ENCODE measurements at places on chromosomes 3 and 15.
A peak's percentile ranks its signal among the peaks of the same experiment; 100 is the strongest.

- DNase-seq: no peak
These were observed 76.8 kb downstream of the SMAD3 start for GRCh38 chr15:67142092-67142766.

DNA sequence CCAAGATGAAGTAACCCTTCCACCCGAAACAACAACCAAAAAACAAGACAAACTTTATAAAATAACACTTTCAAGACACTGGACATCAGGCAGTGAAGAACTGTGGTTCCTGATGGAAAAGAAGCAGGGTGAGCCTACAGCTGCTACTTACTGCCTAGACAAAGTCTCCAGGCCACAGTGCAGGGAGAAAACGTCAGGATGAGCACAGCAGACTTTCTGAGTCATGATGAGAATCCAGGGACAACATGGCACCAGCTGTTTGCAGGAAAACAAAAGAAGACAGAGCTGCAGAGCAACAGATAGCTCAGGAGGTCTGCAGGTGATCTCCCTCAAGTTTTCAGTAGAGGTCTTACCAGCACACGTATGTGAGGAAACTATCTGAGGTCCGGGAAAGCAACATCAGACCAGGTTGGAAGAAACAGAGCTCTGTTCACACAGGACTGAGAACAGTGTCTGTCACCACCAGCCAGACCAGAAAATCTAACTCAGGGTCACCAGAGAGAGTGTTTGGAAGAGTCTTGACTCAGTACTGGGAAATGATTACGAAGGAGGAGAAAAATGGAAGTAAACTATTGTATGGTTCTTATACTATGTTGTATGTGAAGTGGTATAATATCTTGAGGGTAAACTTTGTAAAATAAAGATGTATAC lies 108.9 kb downstream of the ANO10 start:
- DNase-seq: peak; percentile 12

DNA sequence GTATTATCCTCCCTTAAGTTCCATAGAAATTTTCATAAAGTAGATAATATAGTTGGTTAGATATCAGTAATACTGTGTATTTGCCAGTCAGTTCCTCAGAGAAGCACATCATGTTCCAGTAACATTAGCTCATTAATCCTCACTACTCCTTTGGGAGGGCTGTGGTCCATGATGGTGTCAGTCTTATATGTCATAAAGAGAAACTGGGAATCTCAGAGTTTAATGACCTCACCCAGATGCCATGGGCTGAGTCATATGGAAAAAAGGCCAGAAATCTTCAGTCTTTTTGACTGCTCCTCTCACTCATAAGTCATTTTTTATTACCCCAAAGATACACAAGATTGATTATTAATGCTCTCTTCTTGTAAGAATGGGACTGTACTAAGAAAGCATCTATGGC lies 188.6 kb downstream of the CHL1 start:
- DNase-seq: peak; percentile 1

DNA sequence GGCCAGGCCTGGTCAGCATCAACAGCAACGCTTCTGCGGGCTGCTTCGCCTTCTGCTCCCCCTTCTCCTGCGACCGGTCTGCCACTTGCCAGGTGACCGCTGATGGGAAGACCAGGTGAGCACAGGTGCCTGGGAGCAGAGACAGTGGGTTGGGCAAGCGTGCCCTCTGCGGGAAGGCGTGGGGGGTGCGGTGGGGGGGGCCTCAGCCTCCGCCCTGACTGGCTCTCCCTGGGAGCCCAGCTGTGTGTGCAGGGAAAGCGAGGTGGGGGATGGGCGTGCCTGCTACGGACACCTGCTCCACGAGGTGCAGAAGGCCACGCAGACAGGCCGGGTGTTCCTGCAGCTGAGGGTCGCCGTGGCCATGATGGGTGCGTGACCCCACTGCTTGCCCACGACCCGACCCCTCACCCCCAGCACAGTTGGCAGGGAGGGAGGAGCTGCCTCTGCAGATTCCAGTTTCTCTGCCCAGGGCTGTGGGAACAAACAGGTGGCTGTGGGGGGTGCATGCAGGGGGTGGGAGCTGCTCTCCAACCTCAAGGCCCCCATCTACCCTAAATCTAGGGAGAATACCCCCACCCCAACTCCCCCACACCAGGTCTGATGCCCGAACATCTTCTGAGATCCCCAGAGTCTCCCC lies 8.8 kb downstream of the STAB1 start:
- DNase-seq: no peak

GRCh38 chr15:46174122-46174521 lies 539.3 kb downstream of the SQOR start:
- DNase-seq: no peak

GRCh38 chr3:114307222-114307830 lies 13.5 kb downstream of the TIGIT start:
- no peak for DNase-seq

- no peak for DNase-seq
These were observed 454 bp downstream of the C15orf62 start for GRCh38 chr15:40770147-40770721.

- peak; percentile 7 for DNase-seq
These were observed 137.9 kb downstream of the SSR3 start for GRCh38 chr3:156416846-156417558.

DNA sequence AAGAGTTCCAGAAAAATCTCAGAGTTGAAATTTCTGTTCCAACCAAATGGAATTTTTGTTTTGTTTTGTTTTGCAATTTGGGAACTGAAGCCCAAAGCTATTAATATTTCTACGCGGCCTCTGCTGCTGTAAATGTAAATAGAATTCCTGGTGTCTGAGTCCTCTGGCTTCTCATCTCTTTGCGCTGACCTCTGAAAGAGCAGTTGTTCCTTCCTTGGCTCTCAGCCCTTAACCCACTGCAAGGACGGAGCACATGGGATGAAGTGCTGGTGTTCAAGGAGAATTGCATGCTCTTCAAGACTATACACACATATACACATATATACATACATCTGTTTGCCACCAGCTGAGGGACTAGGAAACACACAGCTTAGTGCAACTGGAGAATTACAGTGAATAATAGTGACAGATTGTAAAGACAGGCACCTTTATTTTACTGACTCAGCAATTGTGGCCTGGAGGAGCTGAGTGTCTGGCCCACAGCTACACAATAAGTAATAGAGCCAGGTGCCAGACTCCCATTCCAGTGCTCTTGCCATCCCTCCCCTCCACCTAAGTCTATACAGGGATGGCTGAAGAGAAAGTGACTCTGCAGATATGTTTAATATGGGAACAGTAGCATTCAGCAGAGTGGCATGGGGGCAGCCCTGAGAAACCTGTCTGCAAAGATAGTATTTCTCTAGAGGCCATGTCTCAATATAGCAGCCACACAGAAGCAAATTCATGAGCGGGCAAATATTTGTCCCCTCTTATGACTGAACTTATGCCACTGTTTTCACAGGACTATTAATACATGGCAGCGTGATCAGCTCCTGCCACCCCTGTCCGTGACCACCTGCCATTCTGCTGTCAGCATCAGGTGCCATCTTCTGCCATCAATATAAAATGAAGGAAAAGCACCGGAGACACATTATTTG lies 42.3 kb downstream of the NEK10 start:
- peak; percentile 88 for DNase-seq

DNA sequence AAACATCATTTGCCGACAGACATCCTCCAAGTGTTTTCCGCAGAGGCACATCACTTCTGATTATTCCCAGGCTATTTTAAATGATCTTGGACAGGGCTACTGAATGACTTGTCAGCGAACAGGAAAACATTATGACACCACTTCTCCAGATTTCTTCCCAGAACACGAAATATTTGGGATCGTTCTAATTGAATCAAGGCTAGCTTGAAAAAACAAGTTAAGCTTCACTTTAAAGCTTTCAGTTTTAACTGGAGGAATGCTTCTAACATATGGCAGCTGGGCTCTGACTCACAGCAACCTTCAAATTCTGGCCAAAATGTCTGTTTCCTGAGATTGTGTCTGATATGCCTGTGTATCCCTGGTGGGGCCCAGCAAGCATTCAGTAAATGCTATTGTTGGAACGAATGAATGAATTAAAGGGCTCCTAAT lies 127.0 kb upstream of the ICE2 start:
- no peak for DNase-seq

- no peak for DNase-seq
These were observed 20.7 kb upstream of the ERC2 start for GRCh38 chr3:56488812-56489600.

- DNase-seq: no peak
These were observed 94.6 kb downstream of the ITPR1 start for GRCh38 chr3:4587838-4588105.

GRCh38 chr3:135452881-135453280 lies 512.6 kb upstream of the PPP2R3A start:
- no peak for DNase-seq

DNA sequence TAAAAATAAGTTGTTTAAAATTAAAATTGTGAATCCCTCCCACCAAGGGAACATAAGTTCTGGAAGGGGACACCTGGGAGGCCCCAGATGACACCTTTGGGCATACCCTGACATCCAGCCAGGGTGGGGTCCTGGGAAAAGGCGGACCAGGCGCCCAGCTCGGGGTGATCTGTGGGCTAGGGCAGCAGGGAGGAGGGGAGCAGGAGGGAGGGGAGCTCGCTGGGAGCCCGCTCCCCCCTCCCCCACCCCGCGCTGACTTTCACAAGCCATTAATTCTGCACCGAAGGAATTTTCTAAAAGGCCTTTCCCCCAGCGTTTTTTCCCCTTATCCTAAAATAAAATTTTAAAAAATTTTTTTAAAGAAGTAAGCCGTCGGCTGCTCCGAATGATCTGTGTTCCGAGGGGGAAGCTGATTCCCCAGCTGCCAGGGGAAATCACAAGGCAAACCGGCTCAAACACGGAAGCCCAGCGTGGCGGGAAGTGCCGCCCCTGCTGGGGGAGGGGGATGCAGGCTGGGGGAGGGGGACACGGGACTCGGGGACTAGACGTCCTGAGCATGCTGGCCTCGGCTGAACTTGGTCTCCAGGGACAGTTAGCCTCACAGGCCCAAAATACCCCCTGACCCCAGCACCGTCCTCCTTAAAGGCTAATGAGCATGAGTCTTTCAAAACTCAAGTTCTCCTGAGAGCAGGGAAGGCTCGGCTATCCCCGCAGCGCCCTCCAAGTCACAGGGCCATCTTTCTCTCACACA lies 13.9 kb downstream of the PLXND1 start:
- DNase-seq: no peak

DNA sequence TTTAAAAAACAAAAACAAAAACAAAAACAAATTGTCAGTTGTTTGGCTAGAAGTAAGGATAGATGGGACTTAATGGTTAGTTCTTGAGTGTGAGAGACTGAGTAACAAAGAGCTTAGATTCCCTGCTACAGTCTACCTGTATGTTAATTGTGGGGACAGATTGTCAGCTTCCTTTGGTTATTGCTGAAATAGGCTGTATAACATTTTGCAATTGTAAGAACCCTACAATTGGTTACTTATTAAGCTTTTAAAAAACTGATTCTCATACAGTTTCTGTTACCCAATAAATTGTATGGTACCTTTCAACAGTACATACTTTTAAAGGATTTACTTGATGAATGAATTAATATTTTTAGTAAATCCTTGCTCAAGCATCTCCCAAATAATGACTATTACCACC lies 35.3 kb downstream of the CLASP2 start:
- DNase-seq: no peak

DNA sequence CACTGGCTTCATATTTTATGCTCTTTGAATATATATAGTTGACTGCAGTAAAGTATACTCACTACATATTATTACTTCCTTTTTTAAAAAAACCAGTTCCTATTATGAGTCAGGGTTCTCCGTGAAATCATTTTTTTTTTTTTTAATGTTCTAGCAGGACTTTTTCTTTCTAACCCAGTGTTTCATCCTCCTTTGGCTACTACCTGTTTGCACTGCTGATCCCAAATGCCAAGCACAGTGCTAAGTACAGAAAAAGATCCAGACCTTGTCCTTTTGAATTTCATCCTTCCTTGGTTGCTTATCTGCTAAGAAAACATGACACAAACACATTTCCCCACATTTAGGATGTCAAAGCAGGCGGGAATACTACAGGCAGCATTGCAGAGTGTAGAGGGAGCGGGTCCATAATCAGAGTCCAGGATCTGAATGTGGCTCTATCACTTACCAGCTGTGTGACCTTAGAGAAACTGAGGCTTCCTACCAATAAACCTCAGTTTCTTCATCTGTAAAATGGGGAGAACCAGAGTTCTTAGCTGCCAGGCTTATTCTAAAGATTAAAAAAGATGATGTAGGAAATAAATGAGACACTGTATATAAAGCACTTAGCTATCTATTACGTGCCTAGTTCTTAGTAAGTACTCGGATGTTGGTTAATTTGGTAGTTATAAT lies 37.2 kb upstream of the ANPEP start:
- no peak for DNase-seq

GRCh38 chr3:27479806-27480543 lies 4.2 kb downstream of the SLC4A7 start:
- no peak for DNase-seq

GRCh38 chr3:11544412-11545181 lies 99.1 kb downstream of the VGLL4 start:
- DNase-seq: peak; percentile 84

Data from M059J (cell line).